ENCODE measurements at places on chromosomes 16 and 17. TPM values are rescaled to one million over a fixed set of nuclear protein-coding genes. Genes with fewer than 3 reads are reported as not detected.

DNA sequence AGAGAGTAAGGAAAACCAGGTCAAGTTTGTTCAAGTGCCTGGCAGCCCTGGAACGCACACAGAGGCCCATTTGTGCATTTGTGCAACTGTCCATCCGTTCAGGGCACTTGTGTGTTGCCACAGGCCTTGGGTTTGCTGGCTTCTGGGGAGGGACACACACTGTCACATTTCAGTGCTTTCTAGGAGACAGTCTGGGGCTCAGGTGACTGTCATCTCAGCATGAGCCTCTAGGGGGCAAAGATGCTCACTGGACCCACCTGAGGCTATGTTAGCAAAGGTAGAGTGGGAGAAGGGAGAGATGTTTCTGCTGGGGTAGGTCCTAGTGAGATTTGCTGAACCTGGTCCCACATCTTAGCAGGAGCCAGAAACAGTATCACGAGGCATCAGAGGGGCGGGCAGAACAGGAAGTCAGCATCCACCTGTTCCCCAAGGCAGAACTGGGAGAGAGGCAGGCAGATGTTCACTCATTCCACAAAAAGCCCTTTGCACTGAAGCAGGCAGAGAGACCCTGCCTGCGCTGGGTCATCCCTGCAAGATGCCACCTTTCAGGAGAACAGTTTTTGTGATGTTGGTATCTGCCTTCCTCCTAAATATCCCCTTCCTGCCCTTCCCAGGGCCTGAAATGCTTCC is 48.5 kb downstream of the RAI1 start:
- DNase-seq, result no peak

DNA sequence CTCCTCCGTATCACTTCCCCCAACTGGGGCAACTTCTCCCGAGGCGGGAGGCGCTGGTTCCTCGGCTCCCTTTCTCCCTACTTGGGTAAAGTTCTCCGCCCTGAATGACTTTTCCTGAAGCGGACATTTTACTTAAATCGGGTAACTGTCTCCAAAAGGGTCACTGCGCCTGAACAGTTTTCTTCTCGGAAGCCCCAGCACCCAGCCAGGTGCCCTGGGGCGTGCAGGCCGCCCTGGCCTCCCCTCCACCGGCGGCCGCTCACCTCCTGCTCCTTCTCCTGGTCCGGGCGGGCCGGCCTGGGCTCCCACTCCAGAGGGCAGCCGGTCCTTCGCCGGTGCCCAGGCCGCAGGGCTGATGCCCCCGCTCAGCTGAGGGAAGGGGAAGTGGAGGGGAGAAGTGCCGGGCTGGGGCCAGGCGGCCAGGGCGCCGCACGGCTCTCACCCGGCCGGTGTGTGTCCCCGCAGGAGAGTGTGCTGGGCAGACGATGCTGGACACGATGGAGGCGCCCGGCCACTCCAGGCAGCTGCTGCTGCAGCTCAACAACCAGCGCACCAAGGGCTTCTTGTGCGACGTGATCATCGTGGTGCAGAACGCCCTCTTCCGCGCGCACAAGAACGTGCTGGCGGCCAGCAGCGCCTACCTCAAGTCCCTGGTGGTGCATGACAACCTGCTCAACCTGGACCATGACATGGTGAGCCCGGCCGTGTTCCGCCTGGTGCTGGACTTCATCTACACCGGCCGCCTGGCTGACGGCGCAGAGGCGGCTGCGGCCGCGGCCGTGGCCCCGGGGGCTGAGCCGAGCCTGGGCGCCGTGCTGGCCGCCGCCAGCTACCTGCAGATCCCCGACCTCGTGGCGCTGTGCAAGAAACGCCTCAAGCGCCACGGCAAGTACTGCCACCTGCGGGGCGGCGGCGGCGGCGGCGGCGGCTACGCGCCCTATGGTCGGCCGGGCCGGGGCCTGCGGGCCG is 1.6 kb downstream of the HIC1 start:
- DNase-seq, result peak; percentile 64

DNA sequence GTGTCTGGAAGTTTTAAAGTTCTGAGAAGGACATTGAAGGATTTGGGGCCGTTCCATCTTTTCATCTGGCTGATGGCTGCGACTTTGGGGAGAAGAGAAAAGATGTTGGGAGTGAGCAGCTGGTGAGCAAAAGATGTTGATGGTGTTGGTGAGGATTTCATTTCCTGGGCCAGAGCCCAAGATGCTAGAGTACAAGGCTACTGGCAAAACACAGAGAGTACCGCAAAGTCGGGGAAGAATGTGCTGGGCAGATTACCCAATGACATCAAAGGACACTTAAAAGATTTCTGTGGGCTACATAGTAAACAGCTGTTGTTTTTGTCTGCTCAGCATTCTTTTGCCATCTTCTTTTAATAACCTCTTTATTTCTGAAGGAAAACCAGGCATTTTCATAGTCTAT is 49.4 kb upstream of the GAS7 start:
- DNase-seq, result no peak

CA5A gene
- total RNA-seq, result not detected

- DNase-seq, result no peak
Observed at GRCh38 chr16:31344712-31345111, 10.3 kb upstream of the ITGAX start.

DNA sequence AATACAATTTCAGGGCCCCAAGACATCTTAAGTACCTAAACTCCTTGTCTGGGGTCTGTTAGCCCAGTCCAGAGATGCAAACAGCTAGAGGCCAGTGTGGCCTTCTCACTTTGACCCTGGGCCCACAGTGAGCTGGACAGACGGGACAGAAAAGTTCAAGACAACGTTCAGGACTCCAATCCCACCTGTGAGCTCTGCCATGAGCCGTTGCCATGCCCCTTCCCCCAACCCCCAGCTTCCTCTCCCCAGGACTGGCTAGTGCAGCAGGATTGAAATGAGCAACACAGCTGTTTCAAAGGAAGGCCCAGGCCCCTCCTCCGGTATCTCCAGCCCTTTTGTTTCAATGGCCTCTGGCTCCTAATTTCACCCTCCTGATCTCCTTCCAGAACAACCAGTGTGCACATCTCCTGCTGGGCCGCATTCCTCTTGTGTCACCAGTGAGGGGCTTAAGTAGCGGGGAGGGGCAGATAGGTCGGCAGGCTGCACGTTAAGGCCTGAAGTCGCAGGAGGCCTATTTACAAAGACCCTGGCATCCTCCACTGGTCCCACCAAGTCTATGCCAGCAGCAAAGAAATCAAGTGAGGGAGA is 11.3 kb downstream of the AXIN2 start:
- no peak for DNase-seq

MSLN gene
- not detected for total RNA-seq

PYCARD gene
- 13.1 TPM for total RNA-seq

DNA sequence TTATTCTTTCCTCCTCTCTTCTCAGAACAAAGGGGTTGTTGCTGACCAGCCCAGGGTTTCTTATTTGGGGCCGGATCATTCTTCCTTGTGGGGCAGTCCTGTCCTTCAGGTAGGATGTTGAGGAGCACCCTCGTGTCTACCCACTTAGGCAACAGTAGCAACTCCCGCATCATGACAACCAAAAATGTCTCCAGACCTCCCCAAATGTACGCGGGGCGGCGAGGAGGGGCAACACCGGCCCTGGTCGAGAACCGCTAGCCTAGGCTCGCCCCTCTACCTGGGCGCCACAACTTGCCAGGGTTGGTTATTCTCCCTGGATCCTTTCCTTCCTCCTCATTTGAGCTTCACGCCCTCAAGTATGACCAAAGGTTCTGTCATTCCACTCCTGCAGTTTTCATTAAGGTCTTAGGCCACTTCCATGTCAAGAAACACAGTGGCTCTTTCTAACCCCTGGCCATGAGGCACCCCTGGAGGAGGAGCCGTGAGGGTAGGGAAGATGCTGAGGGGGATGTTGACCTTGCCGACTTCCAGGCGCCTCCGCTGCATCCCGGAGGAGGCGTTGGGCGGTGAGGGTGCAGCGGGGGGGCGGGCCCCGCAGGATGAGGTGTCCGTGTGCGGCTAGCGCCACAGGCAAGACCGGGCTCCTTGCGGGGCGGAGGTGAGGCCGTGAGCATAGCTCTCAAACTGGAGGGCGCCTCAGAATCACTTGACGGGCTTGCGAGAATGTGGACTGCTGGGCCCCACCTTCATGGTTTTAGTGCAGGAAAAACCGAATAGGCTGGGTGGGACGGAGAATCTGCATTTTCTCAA is 712 bp upstream of the SPECC1 start:
- DNase-seq, result no peak

DNA sequence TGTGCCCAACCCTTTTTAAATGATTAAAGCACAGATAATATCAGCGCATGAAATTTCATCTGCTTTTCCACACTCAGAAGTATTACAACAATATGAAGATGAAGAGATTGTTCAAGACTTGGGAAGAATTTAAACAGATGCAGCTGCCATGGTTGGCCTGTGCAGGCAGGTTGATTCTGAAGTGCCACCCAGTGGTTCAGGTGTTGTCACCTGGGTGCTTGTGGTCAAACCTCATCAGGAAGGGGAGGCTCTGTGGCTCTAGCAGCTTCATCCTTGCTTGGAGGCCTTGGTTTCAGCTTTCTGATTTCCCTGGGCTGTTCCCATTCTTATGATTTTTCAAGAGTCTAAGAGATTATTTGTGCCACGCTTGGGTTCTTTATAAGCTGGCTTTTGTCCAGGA is 22.2 kb upstream of the CLEC18C start:
- DNase-seq, result no peak

GRCh38 chr17:9862220-9862619 is 36.5 kb downstream of the GLP2R start:
- peak; percentile 2 for DNase-seq

SETD1A gene
- total RNA-seq, result 0.54 TPM

DNA sequence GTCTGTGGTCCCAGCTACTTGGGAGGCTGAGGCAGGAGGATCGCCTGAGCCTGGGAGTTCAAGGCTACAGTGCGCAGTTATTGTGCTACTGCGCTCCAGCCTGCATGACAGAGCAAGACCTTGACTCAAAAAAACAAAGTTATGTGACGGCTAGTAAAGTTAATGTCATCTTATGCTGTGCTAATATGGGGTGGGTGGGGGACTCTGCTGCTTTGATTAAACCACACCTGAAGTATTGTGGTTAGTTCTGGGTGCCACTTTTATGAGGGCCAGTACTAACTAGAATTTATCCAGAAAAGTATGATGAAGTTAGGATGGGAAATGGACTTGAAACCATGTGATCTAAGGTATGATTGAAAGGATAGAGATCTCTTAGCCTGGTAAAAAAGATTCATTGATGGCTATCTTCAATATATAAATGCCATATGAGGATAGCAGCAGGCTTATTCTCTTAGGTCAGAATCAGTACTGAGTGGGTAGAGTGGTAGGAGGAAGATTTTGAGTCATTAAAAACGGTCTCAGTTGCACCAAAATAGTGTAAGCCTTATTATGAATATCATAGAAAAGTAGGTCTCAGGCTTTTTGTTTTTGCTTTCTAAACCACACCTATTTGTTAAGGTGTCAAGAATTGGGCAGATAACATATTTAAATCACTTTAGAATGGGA is 5.6 kb downstream of the WSB1 start:
- no peak for DNase-seq

- DNase-seq, result no peak
Observed at GRCh38 chr16:58491-59439, 5.1 kb downstream of the SNRNP25 start.

DNA sequence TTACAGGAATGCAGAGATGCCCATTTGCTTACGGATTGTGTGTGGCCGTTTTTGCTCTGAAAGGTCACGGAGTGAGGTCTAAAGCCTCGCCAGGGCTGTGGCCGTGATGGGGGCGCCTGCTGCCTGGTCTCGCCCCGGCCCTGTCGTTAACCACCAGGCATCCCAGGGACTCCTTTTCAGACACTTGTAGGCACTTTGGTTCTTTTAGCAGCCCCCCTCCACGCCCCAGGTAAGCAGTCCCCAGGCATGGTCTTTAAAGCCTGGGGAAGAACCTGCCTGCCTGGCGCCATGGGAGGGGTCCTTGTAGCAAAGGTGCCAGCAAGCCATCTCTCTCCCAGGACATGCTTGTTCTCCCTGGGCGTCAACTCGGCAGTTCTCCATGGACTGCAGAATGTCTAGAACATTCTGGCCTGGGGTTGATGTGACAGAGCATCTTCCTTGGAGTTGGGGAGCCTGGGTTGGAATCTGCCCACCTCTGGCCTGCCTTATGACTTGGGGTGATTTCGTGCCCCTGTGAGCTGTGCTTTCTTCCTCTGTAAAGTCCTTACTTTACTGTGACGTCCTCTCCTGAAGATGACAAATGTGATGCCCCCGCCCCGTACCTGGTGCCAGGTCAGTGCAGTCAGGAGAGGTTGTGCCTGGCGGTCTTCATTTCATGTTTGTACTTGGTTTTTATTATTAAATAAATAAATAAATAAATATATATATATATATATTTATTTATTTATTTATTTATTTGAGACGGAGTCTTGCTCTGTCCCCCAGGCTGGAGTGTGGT is 5.4 kb downstream of the KCTD5 start:
- DNase-seq, result no peak

DNA sequence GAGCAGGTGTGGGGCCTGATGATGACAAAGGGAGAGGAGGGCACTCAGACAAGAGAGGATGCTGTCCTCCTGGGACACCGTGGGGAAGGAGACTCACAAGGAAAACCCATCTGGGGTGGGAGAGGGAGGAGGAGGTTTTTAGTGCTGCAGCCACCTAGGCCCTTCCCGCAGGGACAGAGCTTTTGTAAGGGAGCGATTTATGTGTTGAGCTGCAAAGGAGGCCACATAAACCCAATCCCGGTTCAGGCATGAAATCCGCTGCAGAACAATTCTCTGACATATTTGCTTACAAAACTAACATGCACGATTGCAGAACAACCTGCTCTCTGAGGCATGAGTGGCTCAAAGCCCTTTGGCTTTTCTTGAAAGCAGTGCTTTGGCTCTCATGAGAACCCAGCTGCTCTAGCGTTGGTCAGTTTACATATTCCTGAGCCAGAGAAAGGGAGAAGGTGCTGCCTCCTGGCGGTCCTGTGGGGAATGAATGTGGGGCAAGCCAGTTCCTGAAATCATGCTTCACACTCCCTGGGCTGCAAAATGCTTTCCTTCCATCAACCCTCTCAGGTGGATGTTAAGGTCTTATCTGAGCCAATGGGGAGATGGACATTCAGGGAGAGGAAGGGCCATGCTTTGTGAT is 122.4 kb upstream of the NLRP1 start:
- peak; percentile 63 for DNase-seq

GRCh38 chr16:17470182-17470907 is 415 bp downstream of the XYLT1 start:
- DNase-seq, result no peak

GRCh38 chr16:5490499-5490898 is 392.9 kb upstream of the EEF2KMT start:
- no peak for DNase-seq

GRCh38 chr16:19389246-19389645 is 28.4 kb upstream of the TMC5 start:
- no peak for DNase-seq

DNA sequence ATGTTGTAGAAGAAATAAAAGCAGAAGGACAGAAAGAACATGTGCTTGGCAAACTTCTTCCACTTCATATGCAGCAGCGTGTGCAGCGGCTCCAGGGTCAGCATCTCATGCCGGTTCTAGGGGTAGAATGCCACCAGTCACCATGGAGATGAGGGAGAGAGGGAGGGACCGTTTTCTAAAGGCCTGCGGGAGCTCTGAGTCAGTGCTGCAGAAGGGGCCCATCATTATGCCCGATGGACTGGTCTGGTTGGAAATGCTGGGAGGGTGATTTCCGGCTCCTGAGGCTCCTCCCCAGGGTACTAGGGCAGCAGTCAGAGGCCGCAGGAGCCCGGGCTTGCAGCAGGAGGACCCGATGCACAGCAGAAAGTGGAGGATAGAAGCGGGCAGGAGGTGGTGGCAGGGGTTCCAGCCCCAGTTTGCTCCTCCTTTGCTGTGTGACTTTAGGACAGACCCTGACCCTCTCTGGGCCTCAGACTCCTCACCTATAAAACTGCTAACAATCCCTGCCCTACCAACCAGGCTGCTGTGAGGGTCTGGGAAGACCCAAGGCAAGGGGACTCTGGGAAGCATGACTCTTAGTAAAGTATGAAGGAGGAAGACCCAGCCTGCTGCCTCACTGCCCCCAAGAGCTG is 28.6 kb downstream of the TRPV3 start:
- DNase-seq, result no peak
